CD4-positive, alpha-beta T cell treated with Interleukin-21 for 1 hour (primary cell): ENCODE measurements at places on chromosomes 16 and 17.

GRCh38 chr17:47654991-47655390 is 5.3 kb downstream of the KPNB1 start:
- no peak for DNase-seq

- no peak for DNase-seq
Observed at GRCh38 chr17:9409878-9410277, 165.7 kb downstream of the STX8 start.

DNA sequence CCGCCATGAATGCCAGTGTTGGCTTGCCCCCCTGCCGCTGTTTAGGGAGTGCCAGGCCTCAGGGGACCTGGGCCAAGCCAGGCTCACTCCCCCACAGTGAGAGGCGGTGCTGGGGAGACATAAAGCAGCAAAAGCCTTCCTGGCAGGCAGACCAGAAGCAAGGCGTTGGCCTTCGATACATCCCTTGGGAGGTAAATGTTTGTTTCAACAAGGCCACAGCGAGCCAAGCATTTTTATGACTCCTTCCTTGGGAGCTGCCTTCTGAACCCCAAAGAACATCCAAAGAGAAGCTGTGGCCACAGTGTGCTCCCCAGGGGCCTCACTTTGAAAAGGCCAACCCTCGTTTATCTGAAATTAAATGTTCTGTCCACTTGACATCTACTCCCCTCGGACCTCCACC is 119.7 kb upstream of the CIBAR2 start:
- DNase-seq = no peak

DNA sequence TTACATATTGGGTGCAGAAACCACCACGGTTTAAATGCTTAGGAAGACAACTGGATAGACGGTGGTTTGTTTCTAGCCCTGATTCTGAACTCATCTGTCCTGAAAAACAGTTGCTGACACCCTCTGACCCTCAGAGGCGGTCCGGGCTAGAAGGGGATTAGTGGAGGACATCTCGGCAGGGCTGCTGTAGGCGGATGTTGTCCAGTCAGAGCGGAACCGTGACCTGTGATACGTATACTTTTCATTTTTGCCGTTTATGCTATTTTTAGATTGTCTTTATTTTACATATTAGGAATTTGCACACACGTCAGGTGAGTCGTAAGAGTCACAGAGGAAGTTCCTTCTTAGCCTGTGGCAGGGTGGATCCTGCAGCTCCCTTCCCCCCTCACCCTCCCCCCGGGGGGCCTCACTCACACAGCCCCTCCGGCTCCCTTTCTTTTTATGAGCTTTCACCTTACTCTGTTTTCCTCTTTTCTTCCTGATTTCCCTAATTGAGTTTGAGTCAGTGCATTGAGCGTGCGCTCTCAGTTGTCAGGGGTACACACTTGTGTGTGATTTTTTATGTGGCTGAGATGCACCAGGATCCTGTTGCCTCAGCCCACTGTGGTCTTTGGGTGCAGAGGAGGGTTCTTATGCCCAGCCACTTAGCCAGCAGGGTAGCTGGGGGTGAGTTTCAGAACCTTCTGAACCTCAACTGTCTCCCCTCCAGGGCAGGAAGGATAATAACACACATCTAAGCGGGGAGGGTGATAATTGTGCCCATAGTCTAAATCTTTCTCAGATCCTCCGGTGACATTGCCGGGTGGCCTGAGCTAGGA is 211.1 kb upstream of the CHMP6 start:
- DNase-seq = peak; percentile 29

DNA sequence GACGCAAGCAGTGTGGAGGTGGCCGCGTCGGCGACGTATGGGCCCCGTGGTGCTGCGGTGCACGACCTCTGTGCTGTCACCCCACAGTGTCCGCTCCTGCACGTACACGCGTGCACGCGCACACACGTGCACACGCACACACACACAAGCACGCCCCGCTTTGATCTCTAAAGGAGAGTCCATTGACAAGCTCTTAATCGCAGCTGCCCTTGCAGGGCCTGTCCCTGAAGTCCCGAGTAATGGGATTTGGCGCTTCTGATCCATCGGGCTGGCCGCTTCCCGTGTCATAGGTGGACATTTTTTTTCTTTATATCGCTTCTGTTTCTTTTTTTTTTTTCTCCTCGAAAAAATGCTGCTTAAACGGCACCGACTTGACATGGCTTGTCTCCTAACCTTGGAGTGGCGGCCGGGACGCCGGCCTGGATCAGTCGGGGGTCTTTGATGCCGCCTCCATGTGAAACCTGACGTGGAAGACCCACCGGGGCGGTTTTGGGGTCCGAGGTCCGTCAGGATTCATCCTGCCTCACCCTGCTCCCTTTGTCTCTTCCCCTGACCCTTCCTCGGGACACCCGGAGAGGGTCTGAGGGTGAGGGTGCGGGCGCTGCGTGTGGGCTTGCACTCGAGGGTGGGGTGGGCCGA is 8.3 kb upstream of the AXIN1 start:
- DNase-seq = no peak

GRCh38 chr17:6059406-6059805 is 10.8 kb upstream of the WSCD1 start:
- no peak for DNase-seq
